Dermis blood vessel endothelial cell (primary cell): ENCODE measurements at places on chromosomes 6 and 20. TPM values are rescaled to one million over a fixed set of nuclear protein-coding genes. Genes with fewer than 3 reads are reported as not detected.

GRCh38 chr6:101365181-101365580 is 28.3 kb upstream of the GRIK2 start:
- DNase-seq, result no peak

DNA sequence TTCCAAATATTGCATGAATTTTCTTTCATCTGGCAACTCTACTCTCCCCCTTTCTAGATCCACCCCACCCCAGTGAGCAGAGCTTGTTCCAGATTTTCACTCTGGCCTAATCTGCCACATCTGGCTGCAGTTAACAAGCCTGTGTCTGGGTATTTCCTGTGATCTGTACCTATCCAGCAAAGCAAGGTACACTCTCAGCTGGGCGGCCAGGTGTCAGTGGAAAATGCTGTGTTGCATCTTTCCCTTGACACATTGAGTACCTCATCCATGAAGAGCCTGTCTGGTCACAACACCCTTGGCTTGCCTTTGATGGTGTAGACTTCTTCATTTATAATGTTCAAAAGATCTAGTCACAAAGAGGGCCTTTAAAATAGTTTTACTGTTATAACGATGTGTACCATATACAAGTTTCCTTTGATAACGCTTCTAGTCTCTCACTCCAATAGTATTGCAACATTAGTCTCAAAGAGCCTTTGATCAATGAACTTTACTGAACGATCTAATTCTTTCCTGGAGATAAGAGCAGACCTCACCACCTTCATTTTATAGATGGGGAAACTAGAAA is 6.0 kb upstream of the RNF182 start:
- no peak for DNase-seq

GRCh38 chr6:106667022-106667402 is 37.6 kb downstream of the QRSL1 start:
- no peak for DNase-seq

DNA sequence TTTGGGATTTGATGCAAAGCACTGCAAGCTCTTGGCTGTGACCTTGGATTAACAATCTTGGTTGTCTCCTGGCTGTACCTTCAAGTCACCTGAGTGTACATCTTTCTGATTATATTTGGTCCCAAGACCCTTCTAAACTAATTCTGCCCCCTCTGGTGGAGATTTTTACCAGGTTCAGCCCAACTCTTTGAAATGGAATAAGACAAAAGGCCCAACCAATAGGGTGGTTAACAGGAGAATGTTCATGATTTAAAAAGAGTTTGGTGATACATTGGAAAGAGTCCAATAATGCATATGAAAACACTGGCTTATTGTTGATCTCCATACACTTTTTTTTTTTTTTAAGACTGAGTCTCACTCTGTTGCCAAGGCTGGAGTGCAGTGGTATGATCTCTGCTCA is 77.5 kb upstream of the CD83 start:
- no peak for DNase-seq

- no peak for DNase-seq
Observed at GRCh38 chr6:45657226-45657625, 279.5 kb upstream of the SUPT3H start.

- no peak for DNase-seq
Observed at GRCh38 chr6:150198532-150198931, 55.7 kb downstream of the PPP1R14C start.

GRCh38 chr6:138818496-138819194 is 22.8 kb downstream of the ECT2L start:
- DNase-seq, result peak; percentile 41

DNA sequence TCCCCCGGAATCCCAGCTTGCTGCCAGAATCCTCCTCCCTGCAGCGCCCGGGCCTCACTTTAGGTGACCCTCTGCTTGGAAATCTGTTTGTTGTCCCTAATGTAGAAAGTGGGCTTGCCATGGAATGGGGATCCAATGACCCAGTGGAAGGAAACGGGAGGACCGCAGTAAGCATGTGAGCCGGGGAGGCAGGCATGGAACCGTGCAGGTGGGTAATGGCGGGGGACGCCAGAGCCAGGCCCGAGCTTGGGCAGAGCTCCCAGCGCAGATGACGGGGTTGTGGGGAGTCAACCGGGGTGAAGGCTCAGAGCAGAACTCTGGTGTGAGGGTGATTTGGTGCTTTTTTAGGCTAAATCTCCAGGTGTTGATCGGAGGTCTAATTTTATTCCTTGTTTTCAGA is 188.3 kb downstream of the QKI start:
- no peak for DNase-seq

GRCh38 chr20:41738604-41739206 is 120.5 kb upstream of the CHD6 start:
- DNase-seq, result peak; percentile 68

GRCh38 chr6:143410859-143411270 is 39.6 kb downstream of the ADAT2 start:
- no peak for DNase-seq

- DNase-seq, result no peak
Observed at GRCh38 chr6:119915971-119916370, 566.4 kb upstream of the MAN1A1 start.

DNA sequence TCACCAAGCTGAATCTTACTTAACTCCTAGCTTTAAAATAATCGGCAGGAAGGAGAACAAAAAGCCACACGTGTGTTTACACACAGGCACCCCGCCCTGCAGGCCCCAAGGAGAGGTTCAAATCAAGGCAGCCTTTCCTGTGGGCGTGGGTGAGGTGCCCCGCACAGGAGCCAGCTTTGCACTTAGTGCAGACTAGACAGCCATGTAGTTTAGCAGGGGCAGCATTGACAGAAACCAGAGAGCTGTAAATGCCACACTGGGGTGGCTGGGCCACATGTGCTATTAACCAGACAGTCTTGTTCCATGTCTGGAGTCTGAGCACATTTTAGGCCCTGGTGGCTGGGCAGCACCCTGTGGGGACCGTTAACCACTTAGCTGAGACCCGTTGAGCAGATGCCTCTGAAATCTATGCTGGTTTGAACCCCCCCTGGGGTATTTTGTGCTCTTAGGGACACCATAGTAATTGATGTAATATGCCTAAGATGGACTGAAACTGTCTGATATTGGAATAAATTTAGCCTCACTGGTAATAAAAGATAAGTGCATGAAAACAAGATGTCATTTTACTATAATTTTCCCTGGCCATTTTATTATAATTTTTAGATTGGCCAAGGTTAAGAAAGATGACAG is 106.4 kb upstream of the KCNG1 start:
- no peak for DNase-seq

DNA sequence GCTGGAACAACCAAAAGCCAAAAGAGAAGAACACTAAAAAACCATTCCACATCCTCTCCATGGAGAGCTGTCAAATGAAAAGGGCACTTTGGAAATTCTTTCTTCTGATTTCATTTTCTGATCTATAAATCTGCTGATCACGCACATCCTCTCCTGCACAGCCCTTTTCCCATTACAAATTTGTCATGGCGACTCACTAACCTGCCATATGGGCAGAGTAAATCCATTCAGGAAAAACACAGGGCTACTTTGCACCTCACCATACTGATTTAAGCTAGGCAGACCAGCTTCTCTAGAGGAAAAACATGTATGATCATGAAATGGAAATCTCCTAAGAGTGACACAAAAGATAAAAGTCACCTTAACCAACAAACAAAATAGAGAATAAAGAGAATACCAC is 26.0 kb downstream of the TOMM6 start:
- no peak for DNase-seq

DNA sequence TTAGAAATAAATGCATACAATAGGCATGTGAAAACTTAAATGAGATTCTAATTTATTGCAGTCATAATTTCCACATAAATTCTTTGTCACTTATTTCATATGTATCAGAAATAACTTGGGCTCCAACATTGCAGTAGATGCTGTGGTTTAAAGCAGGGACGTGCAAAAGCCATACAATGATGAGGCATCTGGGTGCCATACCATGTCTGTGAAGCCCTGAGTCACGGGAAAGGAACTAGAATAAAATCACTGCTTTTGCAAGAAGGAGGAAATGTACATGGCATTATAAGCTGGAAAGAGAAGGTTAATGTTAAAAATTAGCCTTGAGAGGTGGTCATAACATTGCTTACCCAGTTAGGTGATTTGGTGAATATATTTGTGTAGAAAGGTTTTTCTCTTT is 180.4 kb downstream of the SASH1 start:
- peak; percentile 43 for DNase-seq

- no peak for DNase-seq
Observed at GRCh38 chr6:110554966-110555460, 78.6 kb upstream of the SLC22A16 start.

DNA sequence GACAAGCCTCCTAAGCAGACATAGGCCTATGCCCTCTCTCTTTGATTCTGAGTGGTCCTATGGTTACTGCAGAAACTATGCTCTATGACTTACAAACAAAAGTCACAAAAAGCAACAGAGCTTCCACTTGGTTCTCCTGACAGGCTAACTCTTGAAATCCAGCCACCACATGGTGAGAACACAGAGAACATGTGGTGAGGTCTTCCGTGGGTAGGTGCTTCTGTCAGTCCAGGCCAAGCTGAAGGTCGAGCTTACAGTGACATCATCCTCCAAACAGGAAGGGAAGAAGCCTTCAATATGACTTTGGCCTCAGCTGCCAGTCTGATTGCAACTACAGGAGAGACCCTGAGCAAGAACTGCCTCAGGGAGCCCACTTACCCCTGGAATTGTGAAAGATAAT is 265.5 kb downstream of the TBX18 start:
- DNase-seq, result peak; percentile 4

- DNase-seq, result no peak
Observed at GRCh38 chr6:42933205-42933604, 3.9 kb downstream of the CNPY3 start.

DNA sequence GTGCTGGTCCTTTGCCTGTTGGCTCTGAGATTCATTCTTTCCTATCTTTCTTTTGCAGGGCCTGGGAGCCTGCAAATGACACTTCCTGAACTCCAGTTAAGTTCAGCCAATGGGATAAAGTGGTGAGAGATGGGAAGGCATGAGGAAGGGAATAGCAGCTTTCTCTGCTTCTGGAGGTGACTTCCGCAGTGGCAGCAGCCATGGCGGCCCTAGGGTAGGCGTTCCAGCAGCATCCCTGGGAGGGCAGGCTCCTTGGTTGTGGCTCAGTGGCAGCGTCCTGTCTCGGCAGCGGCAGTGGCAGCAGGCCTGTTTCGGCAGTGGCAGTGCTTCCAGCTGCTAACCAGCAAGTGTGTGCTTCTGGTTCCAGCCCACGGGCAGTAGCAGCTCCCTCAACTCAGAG is 7.3 kb upstream of the MDFI start:
- no peak for DNase-seq

GRCh38 chr6:10404799-10405512 is 9.9 kb downstream of the TFAP2A start:
- no peak for DNase-seq

- DNase-seq, result no peak
Observed at GRCh38 chr6:144999127-144999526, 714.0 kb downstream of the UTRN start.

GRCh38 chr6:166206510-166207283 is 39.0 kb upstream of the TBXT start:
- no peak for DNase-seq

DNA sequence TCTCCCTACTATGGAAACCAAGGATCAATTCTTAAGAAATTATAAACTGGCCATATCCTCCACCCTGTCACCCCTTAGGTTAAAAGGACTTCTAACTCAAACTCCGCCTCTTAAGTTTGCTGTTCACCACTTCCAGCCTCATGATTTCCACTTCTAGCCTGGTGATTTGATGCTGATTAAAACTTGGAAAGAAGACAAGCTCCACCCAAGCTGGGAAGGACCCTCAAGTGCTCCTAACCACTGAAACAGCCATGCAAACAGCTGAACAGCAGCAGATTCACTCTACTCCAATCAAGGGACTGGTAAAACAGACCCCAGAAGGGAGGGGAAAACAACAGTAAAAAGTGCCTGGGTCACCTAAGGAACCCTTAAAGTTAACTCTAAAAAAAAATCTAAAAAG is 10.3 kb downstream of the LCA5 start:
- DNase-seq, result no peak

- DNase-seq, result no peak
Observed at GRCh38 chr6:14638435-14638905, 520.9 kb downstream of the CD83 start.

GRCh38 chr6:148629181-148629580 is 117.6 kb upstream of the UST start:
- no peak for DNase-seq

DNA sequence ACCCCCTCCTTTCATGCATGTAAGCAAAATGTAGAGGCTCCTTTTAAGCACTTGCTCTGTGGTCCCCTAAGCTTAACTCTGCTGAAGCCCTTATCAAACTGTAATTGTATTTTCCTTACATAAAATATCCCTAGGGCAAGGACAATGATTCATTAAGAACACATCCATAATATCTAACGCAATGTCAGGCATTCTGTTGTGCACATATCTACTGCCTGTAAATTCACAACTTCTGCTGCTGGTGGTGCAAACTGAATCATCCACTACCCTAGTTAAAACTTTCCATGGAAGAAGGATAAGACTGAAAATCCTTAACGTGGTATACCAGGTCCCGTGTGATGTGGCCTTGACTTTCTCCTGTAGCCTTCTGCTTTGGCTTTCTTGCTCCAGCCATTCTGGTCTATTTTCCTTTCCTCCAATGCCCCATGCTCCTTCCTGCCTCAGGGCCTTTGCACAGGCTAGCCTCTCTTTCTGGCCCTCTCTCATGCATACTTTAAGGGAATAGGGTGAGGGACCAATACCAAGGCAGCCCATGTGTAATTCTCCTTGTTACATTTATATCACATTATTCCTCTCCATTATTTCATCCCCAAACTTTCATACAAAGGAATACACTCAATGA is 113.6 kb upstream of the ZFP64 start:
- DNase-seq, result no peak

DNA sequence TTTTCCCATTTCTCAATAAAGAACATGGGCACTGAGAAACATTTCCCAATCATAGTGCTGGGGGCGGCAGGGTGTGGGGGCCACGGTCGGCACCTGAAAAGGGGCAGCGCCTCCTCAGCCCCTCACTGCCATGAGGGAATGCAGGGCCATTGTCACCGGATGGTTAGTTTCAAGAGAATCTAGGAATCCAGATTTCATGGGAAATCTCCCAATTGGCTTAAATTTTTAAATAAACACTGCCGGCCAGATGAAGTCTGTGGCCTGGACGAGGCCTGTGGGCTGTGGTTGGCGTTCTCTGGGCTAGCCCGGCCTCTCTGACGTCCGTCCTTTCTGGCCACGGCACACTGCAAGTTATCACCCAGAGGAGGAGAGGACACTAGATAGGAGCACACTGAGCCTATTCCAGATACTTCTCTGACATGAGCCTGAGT is 25.6 kb downstream of the MANBAL start:
- DNase-seq, result no peak

DNA sequence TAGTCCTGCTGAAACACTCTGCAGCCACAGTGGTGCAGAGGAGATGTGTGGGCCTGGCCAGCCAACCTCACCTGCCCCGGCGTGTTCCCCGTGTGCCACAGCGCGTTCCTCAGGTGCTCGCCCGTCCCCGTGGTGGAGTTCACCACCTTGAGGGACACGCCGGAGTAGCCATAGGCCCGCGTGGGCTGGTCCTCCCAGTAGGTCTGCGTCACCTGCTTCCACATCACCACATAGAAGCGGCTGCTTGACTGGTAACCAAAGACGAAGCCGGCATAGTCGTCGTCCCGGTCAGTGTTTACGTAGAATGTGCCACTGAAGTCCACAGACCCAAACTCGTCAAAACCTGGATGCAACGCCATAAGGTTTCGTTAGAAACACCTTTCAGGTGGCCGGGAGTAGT is 31.5 kb downstream of the THBS2 start:
- DNase-seq, result no peak

Gene MCM3
- total RNA-seq, result 78.8 and 117 TPM in 2 replicates

Gene DNAH8
- total RNA-seq, result under 0.01 and 0.05 TPM in 2 replicates

Gene SNAP25
- 0.05 TPM in 1 of 2 replicates, not detected in the other for total RNA-seq

Gene NFS1
- total RNA-seq, result 12.8 and 28.0 TPM in 2 replicates

Gene SYTL3
- total RNA-seq, result 0.70 and 0.85 TPM in 2 replicates

Gene C20orf144
- total RNA-seq, result 0.05 TPM in 1 of 2 replicates, not detected in the other

Gene MYL9
- 1.9 and 3.7 TPM in 2 replicates for total RNA-seq
